ENCODE measurements at places on chromosomes 11 and 22.

DNA sequence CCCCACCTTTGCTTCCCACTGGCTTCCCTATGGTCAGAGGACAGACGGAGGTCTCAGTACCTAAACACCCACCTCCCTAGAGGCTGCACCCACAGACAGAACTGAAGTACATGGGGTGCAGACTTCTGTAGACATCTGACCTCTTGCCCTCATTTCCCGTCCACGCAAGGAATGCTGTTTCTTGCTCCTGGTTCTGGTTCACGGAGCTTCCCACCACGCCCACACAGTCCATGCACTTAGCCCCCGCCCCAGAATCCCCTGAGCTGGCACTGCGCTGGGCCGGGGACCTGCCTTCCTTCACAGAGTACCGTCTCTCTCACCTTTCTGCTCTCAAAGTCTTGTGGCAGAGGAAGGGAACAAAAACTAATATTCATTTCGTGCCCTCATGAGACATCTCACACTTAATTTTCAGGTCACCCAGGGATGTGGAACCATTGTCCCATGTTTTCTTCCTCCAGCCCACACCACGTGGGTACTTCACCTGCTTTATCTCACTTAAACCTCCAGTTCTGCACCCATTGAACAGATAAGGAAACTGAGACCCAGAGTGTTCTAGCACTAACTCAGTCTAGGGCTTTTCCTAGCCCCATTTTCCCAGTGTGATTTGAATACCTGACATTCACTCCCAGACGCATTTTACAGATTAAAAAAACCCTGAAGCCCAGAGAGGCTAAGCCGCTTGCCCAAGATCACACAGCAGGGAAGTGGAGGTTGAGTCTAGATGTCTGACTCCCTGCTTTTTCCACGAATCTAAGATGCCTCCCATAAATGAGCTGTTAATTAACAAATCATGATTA, 5.7 kb downstream of the TMPRSS6 start:
- DNase-seq, result no peak

DNA sequence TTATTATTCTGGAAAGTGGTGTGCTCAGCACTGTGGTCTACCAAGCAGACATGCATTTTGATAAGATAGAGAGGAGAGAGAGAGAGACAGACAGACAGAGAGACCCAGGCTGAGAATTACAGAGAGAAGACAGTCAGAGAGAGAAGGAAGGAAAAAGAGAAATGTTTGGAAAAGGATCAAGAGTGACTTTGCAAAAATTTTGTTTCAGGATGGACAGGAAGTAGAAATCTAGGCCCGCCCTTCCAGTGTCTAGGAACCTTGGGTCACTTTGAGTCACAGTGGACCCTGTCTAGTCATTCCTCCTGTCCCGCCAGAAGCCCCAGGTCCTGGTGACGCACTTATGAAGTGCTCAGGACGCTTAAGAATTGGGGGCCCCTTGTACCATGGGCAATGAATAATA, 166.7 kb downstream of the ST3GAL4 start:
- no peak for DNase-seq

- no peak for DNase-seq
Observed at GRCh38 chr11:12556155-12556554, 118.1 kb upstream of the TEAD1 start.

DNA sequence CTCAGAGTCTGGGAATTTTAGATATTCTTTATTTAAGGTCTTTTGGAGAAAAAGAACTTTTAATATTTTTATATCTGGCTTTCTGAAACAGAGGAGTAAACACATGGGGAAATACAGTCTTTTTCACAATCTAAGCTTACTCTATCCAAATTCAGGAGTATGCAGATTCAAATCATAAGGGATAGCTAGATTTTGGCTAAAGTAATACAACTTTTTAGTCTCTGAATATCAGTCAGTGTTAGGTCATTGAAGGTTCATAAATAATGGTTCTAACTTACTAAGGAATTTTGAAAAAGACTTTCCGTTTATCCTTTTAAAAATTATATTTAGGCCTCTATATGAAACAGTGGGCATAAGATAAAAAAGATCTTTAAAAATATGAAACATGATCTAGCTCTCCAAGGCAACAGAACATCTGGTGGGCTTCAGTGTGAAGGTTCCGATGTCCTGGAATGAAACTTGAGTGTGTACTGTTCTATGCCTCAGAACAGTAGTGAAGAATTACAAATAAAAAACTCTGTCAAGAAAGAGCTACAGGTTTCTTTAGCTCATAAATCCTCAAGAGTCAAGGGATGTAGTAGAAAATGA, 165.2 kb upstream of the PDGFD start:
- no peak for DNase-seq

DNA sequence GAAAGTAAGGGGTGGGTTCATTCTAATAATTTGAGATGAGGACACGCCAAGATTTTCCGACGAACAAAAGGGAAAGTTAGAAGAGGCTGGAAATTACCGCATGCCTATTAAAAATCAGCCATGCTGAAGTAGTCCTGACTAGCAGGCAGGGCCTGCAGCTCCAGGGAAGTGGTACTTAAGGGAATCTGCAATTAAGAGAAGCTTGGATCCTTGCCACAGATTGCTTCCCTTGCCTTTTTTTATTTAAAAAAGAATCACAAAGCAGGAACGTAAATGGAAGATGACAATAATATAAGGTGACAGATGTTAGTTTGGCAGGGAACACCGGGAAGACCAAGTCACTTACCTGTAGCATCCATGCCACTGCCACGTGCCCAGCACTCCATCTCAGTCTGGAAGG, 359.3 kb downstream of the CADM1 start:
- DNase-seq, result no peak

DNA sequence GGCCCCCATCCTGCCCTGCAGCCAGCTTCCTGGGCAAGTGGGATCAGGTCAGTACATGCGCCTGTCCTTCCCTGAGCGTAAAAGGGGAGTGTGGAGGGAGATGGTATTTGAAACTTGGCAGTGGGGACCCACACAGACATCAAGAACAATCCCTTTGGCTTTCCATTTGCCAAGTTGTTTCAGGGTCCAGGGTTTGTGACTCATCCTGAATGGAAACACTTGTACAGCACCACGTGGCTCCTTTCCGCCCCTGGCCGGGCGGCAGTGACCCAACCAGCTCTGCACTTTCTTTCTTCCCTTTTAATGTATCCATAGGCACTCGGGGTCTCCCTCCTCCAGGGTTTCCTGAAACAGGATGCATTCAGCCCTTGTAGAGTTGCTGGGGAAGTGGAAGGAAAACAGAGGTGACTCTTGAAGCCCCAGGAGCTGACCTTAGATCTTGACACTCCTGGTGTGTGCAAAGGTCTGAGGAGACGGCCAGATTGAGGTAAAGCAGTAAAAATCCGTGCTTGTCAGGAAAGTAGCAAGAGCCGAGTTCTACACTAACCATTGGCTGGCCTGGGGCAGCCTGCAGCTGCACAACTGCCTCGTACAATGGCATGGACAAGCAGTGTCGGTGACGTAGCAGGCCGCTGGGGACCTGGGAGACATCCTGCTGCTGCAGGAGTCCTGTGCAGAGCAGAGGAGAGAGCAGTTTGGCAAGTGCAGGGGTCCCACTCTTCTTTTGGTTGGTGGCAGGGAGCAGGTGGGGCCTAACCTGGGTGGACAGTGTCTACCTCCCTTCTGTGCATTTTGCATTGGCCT, 189.8 kb downstream of the SNX19 start:
- DNase-seq, result no peak

- no peak for DNase-seq
Observed at GRCh38 chr11:86803136-86804045, 3.0 kb downstream of the PRSS23 start.

- DNase-seq, result no peak
Observed at GRCh38 chr11:16276251-16276650, 80.1 kb downstream of the SOX6 start.

- DNase-seq, result no peak
Observed at GRCh38 chr11:75924966-75925784, 110.2 kb downstream of the UVRAG start.

- DNase-seq, result peak; percentile 54
Observed at GRCh38 chr11:65090628-65091027, 5.4 kb upstream of the VPS51 start.

DNA sequence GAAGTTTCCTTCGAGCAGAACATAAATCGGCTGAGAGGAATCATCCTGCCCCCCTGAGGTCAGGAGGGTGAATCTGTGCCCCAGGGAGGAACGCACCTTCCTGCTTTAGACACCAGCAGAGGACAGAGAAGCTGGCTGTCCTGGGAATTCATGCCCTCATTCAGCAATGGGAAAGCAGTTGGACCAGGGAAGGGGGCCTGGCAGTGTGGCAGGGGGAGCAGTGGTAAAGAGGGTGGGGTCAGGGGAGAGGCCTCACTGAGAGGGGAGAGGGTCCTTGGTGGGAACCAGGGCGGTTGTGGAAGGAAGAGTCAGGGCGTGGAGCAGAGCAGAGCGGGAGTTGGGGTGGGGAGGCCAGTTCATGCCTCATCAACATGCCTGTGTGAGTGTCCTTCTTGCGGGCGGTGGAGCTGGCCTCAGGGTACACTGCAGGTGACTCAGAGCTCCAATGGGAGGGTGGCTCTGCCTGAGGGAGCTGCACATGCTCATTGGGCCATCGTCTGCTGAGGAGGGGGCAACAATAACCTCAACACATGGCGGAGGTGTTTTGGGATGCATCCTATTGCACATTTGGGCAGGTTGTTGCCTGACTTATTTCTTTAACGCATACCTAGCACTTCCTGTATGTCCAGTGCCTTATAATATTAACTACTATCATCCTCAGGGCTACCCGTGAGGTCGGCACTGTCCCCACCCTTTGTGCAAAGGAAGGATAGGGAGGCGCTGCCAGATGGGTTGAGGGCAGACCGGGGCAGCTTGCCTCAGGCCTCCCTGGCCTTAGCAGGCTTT, 23.2 kb downstream of the MED15 start:
- DNase-seq, result no peak

- DNase-seq, result no peak
Observed at GRCh38 chr11:83151274-83151977, 5.5 kb upstream of the PCF11 start.

Measured in anterior cingulate cortex (tissue), 58 donors.